ENCODE measurements at places on chromosomes 6 and 20.

DNA sequence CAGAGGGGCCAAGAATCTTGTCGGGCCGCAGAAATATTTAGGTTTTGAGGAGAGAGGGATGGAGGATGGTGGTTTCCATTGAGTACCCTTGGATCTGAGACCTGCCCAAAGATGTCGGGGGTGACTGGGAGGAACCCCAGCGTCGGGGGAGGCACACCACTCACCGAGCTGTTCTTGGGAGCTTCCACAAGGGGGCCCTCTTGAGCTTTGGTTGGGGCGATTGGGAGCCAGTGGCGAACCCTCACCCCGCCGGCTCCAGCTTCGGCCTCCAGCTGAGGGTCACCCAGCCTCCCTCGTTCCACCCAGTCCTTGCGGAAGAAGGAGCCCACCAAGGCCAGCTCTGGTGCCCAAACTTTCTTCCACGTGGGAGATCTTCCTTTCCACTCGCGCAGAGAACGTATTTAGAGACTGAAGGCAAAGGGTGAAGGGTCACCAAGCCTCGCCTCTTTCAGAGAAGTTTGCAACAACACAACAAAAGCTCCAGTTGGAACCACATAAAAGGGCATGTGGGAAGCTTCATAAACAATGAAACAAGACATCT, 33.6 kb downstream of the APCDD1L start:
- DNase-seq: peak; percentile 36

DNA sequence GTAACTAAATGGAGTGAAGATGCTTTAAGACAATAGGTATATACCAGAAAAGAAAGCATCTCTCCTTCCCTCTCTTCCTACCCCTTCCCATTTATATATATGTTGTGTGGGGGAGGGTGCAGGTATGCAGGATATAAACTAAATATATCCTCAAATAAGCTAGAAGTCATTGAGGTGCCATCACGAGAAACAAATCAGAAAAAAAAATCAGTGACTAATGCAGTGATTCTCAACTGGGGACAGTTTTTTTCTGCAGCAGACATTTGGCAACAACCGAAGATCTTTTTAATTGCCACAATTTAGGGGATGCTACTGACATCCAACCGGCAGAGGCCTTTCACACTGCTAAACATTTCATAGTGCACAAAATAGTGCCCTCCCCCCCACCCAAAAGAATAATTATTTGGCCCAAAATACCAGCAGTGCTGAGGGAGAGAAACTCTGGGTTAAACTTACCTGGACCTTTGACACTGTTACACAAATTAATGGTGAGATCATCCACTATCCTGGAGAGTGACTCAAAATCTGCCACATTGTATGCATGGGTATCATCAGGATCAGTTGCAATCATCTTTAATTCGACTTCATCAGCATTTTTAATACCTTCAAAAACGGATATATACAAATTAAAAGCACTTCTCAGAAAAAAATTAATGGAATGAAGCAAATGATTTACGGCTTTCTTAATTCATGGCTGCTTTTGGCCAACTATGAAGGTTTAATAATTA, 55.0 kb downstream of the COL12A1 start:
- no peak for DNase-seq

- no peak for DNase-seq
Observed at GRCh38 chr6:5486214-5486613, 224.9 kb downstream of the FARS2 start.

GRCh38 chr6:23086100-23086499, 516.7 kb downstream of the HDGFL1 start:
- no peak for DNase-seq

- no peak for DNase-seq
Observed at GRCh38 chr20:45067087-45067486, 33.8 kb downstream of the KCNS1 start.

GRCh38 chr20:63252284-63252711, 2.0 kb downstream of the NKAIN4 start:
- no peak for DNase-seq

DNA sequence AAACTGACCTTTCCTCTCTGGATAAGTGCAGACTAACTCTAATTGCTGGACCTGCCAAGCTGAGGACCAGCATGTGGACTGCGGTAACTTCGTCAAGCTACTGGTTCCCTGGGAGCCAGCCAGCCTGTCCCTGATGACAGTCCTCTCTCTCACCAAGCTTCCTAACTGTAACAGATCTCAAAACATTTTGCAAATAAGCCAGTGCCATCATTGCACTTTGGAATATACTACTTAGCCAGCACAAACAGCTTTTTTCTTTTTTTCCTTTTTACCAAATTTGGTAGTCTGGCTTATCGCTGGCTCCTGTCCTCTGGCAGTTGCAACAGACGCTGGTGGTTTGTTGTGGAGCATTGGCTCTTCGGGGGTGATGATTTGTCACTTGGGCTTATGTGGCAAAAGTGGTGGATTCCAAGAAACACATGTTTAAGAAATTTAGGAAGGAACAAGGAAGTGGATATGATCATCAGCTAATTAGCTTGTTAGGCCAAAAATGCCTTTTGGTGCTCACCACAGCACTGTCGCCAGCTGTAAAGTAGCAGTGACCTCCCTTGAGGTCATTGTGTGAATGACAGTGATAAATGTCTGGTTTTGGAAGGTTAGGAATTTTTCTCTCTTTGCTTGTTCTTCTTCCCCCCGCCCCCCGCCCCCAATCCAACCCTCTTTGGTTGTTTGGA, 171.7 kb downstream of the CLIC5 start:
- DNase-seq: no peak

DNA sequence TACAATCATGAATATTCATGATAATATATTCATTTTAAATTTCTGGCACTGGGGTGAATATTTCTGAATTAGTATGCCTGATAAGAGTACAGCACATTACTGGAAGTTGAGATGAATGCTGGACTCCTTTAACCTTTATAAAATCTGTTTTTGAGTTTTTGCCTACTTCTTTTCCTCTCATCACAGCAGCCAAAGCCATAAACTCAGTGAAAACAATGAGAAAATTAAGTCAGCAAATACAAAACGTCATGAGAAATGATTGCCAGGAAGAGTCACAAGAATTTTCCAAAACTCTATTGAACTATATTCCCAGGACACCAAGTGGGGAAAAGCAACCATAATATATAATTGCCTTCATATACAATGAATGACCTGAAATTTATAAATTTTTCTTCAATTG, 837.6 kb downstream of the TBC1D32 start:
- DNase-seq: no peak

DNA sequence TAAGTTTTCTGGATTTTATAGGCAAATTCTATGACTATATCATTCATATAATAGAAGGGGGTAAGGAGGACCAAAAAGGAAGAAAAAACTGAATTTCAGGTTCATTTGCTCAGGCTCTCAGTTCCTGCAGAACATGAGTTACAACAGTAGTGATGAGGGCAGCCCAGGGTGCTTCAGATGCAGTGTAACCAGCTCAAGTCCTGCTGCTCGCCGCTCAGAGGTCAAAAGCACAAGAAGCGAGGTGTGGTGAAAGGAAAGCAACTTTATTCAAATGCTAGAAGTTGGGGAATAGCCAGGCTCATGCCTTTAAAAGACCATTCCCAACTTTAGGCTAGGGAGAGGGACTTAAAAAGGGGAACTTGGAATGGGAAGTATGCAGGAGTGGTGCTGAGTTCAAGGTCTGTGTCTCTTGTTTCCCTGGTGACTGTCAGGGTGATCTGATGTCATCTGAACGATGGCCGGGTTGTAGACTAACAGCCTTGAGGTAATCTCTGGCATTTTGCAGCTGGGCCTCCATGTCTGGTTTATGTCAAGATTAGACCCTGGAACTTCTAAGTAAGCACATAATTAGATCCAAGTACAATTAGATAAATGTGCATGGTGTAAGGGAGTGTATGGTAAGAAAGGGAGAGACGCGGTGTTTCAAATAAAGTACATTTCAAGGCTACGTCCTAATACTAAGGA, 14.5 kb upstream of the SEC63 start:
- DNase-seq: no peak

- DNase-seq: no peak
Observed at GRCh38 chr20:14992153-14992552, 654.7 kb upstream of the FLRT3 start.

- no peak for DNase-seq
Observed at GRCh38 chr6:53721766-53722165, 56.2 kb upstream of the KLHL31 start.

Data from stimulated activated CD4-positive, alpha-beta T cell treated with anti-CD3 and anti-CD28 coated beads, Interleukin-12 subunit alpha, Interleukin-12 subunit beta, amount 100 ng/mL, for 24 hours (primary cell).